Uterus (tissue), 4 donors: ENCODE measurements at places on chromosomes 3 and 15. TPM values are rescaled to one million over a fixed set of nuclear protein-coding genes. Genes with fewer than 3 reads are reported as not detected.

DNA sequence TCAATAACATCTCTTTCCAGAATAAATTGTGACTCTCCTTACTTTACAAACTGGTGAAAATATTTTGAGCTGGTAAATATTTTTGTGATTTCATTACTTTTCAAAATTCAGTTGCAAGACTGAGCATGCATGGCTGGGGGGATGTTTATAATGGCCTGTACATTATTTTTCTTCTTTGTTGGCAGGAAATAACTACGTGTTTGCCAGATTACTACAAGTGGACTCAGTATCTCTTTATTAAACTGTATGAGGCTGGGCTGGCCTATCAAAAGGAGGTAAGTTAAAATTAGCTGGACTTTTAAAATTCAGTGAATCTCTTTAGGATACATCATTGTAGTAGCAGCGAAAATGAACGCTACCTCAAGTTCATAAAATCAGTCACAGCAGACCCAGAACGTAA is 58.3 kb downstream of the LARS2 start:
- H3K27ac ChIP-seq: no peak overlapping the region
- H3K4me3 ChIP-seq: no peak overlapping the region
- no peaks in the 10 kb centered on the region for H3K27me3 ChIP-seq
- peaks cover 2% of the 10 kb centered on the region for H3K4me1 ChIP-seq
- H3K36me3 ChIP-seq: no peaks in the 10 kb centered on the region

GRCh38 chr15:86162172-86162591 is 82.5 kb downstream of the AGBL1 start:
- H3K4me1 ChIP-seq: no peaks in the 10 kb centered on the region
- no peaks in the 10 kb centered on the region for H3K36me3 ChIP-seq
- H3K27ac ChIP-seq: no peak overlapping the region
- no peak for DNase-seq
- no peaks in the 10 kb centered on the region for H3K27me3 ChIP-seq

GRCh38 chr3:37993820-37994638 is 3.4 kb downstream of the VILL start:
- H3K4me3 ChIP-seq: peak overlapping the region; percentile 54
- H3K27ac ChIP-seq: peak overlapping the region; percentile 83

GRCh38 chr15:40102897-40103858 is 5.5 kb downstream of the BMF start:
- no peaks in the 10 kb centered on the region for H3K36me3 ChIP-seq
- H3K27ac ChIP-seq: peak overlapping the region; percentile 95
- peaks cover 74% of the 10 kb centered on the region for H3K4me1 ChIP-seq
- no peaks in the 10 kb centered on the region for H3K27me3 ChIP-seq

DNA sequence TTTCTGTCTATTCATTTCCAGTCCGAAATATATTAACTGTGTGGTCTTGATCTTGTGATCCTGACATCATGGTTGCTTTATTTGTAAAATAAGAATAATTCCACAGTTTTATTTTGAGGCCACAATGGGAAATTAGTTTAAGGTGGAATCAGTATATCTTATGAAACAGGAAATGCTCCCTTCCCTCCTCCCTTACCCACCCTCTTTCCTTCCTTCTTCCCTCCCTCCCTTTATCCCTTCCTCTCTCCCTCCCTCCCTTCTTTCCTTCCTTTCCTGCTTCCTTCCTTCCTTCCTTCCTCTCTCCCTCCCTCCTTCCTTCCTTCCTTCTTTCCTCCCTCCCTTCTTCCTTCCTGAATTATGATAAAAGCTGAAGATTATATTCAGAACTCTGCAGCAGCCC is 452.3 kb downstream of the NAALADL2 start:
- H3K27ac ChIP-seq: no peak overlapping the region
- H3K36me3 ChIP-seq: no peaks in the 10 kb centered on the region
- DNase-seq: no peak

GRCh38 chr3:12352755-12353154 is 63.9 kb downstream of the PPARG start:
- no peaks in the 10 kb centered on the region for H3K4me1 ChIP-seq
- no peak overlapping the region for H3K27ac ChIP-seq
- H3K36me3 ChIP-seq: no peaks in the 10 kb centered on the region
- H3K27me3 ChIP-seq: no peaks in the 10 kb centered on the region

GRCh38 chr3:10290481-10291176 is 2.1 kb downstream of the GHRL start:
- no peak for DNase-seq
- H3K4me1 ChIP-seq: no peaks in the 10 kb centered on the region
- no peak overlapping the region for H3K4me3 ChIP-seq
- H3K27ac ChIP-seq: no peak overlapping the region
- H3K27me3 ChIP-seq: no peaks in the 10 kb centered on the region
- no peaks in the 10 kb centered on the region for H3K36me3 ChIP-seq

RTP1 gene
- total RNA-seq: not detected

DNA sequence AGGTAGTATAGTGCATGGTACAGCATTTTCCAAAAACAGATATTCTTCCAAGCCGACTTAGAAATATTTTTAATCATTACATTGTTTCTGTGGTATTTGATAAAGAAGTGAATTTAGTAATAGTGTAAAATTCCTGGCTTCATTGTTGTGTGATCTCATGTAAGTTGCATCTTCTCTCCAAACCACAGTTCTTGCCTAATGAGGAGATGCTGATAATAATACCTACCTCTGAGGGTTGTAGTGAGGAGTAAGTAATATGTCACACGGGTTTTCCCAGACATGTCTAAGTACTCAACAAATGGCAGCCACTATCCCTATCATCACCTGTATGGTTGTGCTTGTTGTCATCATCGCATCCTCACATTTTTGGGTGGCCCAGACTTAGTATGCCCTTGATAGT is 167.3 kb downstream of the SLCO3A1 start:
- no peaks in the 10 kb centered on the region for H3K27me3 ChIP-seq
- peaks cover 5% of the 10 kb centered on the region for H3K4me1 ChIP-seq
- H3K27ac ChIP-seq: no peak overlapping the region
- H3K4me3 ChIP-seq: no peak overlapping the region
- no peaks in the 10 kb centered on the region for H3K36me3 ChIP-seq
- DNase-seq: no peak

NR1I2 gene
- total RNA-seq: 0.21 TPM

GRCh38 chr3:189394599-189395121 is 222.9 kb downstream of the TPRG1 start:
- H3K4me1 ChIP-seq: no peaks in the 10 kb centered on the region
- no peak overlapping the region for H3K4me3 ChIP-seq
- no peaks in the 10 kb centered on the region for H3K27me3 ChIP-seq
- H3K36me3 ChIP-seq: no peaks in the 10 kb centered on the region
- DNase-seq: no peak
- no peak overlapping the region for H3K27ac ChIP-seq

DNA sequence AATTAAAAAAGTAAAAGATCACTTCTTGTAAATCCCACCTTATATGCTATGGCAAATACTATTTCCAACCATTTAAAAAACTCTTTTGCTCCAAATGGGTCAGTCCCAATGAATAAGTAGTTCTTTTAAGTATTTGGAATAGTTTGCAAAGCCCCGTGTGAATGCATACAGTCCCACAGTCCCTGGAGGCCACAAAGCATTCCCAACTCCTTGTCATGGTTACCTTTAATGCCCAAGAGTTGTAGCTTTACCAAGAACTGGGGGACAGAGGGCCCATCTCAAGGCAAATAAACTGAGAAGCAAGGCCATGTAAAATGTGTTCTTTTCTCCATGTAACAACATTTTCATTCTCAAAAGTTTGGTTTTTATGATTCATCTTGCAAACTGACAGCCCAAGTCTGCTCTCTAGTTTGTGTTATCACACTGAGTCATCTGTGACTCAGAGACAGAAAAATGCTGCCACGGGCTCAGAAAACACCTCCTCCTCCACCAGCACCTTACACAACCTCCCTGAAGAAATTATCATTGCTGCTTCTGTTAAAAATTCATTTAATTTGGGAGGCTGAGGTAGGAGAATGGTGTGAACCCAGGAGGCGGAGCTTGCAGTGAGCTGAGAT is 336.2 kb downstream of the ERC2 start:
- H3K36me3 ChIP-seq: no peaks in the 10 kb centered on the region
- no peaks in the 10 kb centered on the region for H3K4me1 ChIP-seq
- no peak overlapping the region for H3K27ac ChIP-seq
- DNase-seq: peak; percentile 32

GRCh38 chr3:129481766-129482332 is 41.8 kb downstream of the IFT122 start:
- no peaks in the 10 kb centered on the region for H3K4me1 ChIP-seq
- H3K4me3 ChIP-seq: no peak overlapping the region
- H3K36me3 ChIP-seq: no peaks in the 10 kb centered on the region
- H3K27ac ChIP-seq: peak overlapping the region; percentile 51
- no peaks in the 10 kb centered on the region for H3K27me3 ChIP-seq

SLC22A14 gene
- not detected for total RNA-seq

DNA sequence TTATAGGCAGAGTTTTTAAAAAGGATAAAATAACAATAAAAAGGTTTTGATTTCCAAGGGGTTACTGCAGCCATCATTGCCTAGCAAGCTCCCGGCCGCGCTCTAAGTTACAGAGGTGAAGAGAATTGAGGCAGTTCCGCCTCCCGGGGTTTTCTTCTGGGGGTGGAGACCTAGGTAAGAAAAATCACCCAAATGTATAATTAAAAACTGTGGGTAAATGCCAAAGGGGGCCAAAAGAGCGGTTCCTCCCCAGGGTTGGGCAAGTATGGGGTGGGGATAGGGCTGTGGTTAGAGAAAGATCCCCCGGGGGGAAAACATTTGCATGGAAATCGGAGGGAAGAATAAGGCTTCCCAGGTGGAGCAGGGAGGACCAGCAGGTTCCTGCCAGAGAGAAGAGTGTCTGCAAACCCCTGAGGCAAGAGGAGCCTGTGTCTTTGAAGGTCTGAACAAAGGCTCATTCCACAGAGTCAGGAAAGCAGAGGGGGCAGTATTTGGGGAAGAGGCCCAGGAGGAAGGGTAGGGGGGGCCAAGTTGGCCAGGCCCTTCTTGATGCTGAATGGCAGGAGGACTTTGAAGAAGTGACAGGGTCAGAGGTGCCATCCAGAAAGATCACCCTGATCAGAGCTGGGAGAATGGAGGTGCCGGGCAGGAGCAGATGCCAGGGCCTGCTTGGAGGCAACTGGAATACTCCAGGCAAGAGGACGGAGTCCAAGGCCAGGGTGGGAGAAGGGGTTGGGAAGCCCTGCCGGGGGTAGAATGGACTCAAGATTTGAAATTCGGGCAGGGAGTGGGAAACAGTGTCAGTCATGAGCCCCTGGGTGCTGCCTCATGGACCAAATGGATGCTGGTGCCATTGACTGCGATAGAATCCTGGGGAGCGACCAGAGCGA is 152.9 kb upstream of the RGMA start:
- no peak overlapping the region for H3K27ac ChIP-seq
- H3K4me3 ChIP-seq: no peak overlapping the region
- H3K36me3 ChIP-seq: no peaks in the 10 kb centered on the region

- no peaks in the 10 kb centered on the region for H3K4me1 ChIP-seq
- no peak overlapping the region for H3K4me3 ChIP-seq
- H3K27ac ChIP-seq: no peak overlapping the region
- peak; percentile 78 for DNase-seq
- no peaks in the 10 kb centered on the region for H3K36me3 ChIP-seq
Observed at GRCh38 chr3:46705022-46705530, 3.9 kb downstream of the TMIE start.

GRCh38 chr15:39497759-39498565 is 82.9 kb upstream of the THBS1 start:
- no peaks in the 10 kb centered on the region for H3K36me3 ChIP-seq
- no peaks in the 10 kb centered on the region for H3K27me3 ChIP-seq
- peaks cover 5% of the 10 kb centered on the region for H3K4me1 ChIP-seq
- no peak for DNase-seq

- DNase-seq: no peak
- H3K4me3 ChIP-seq: no peak overlapping the region
- no peaks in the 10 kb centered on the region for H3K27me3 ChIP-seq
- H3K27ac ChIP-seq: no peak overlapping the region
Observed at GRCh38 chr15:69951256-69951897, 146.3 kb downstream of the TLE3 start.
